ENCODE measurements at places on chromosomes 1 and 21.
A peak's percentile ranks its signal among the peaks of the same experiment; 100 is the strongest.

DNA sequence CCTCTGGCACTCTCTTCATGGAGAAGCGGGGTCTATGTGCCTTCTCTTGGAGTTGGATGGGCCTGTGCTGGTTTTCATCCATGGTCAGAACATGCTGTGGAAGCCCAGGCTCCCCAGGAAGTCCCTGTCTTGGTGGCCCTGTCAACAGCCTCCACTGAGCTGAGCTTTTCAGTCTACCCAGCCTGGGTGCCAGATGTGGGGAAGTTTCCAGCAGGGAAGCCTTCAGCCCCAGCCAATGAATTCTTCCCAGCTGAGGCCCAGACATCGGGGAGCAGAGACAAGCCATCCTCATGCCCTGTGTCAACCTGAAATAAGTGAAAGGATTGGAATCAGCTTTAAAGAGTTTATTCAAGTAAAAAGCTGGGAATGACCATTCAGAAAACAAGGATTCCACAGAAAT is 75.1 kb upstream of the PGBD5 start:
- DNase-seq, result no peak

GRCh38 chr1:195495720-195496635 is 1112.3 kb downstream of the KCNT2 start:
- no peak for DNase-seq

GRCh38 chr1:53368314-53369033 is 40.6 kb upstream of the LRP8 start:
- DNase-seq, result no peak

DNA sequence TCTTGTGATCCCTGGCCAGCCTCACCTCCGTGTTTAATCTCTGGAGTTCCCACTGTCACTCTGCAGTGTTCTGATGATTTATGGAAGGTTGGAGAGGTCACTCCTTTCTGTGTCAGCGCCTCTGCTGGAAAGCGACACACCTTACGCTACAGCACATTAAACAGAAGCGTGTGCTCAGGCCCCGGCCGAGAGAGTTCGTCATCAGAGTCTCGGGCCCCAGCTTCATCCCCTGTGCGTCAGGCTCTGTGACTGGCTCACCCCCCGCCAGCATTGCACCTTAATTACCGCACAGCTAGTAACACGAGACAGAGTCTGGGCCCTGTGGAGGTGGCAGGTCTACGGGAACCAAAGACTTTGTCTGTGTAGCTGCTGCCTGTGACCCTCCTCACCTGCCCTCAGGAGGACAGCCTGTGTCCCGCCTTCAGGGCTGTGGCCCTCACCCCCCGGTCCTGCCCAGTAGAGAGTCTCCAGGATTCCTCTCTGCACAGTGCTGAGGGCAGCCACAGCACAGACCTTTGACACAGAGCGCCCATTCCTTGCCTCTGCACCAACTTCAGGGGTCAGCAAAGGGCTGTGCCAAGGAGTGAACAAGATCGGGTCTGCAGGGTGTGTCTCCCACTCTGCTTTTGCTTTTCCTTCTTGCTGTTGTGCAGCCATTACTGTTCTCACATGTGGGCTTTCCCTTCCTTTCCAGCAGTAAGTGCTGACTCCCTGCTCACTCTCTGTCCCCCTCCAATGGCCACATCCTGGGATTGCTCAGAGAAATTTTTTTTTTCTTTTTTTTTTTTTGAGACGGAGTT is 157.6 kb downstream of the PGBD5 start:
- DNase-seq, result peak; percentile 64

DNA sequence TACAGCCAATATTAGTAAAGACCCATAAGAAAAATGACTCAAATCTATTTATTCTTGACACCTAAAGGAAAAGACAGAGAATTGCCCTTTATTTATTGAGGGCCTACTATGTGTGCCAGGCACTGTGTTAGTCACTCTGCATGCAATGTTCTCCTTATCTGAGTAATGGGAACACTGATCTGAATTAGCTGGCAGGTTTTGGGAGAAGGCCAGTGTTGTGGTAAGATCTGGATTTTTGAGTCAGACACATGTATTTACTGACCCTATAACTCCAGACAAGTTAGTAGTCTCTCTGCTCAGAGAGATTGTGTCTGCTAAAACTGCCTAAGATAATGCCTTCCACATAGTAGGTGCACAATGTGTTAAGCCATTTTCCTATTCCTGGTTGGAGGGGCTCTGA is 17.3 kb downstream of the LCE4A start:
- no peak for DNase-seq

DNA sequence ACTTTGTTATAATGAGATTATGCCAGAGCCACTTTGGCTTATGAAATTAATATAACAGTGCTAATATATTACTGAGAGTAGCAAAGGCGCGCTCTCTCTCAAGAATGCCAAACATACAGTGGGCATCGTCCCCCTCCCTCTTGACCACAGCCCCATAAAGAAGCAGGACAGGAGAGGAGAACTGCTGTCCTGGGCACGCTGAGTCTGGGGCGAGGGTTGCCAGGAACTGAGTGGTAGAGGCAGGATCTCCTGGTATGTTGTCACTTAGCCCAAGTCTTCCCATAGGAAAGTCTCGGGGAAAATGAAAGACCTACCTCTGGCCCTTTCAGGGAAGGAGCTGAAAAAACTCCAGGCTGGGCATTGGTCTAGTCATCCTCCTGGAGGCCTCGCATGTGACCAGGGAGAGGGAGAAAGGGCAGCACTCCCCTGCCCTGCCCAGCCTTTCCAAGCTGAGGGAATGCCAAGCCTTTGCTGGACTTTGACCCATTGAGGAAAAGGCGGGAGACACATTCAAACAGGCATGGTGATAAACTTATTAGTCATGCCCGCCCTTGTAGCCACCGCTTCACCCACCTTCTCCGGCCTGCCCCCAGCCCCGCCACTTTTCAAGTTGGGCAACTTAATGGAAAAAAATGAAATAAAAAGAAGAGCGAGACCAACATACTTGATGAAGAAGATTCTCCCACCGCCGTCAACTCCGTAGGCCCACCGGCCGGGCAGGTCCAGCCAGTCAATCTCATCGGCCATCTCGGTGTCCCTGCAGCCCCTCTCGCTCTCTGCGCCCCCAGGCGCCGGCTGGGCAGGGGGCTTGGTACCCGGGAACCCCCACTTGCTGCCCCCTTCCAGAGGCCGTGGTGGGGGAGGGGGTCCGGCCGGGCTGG is 17.4 kb upstream of the PLEKHA6 start:
- DNase-seq, result no peak

GRCh38 chr1:239922778-239923522 is 168.7 kb upstream of the FMN2 start:
- no peak for DNase-seq

DNA sequence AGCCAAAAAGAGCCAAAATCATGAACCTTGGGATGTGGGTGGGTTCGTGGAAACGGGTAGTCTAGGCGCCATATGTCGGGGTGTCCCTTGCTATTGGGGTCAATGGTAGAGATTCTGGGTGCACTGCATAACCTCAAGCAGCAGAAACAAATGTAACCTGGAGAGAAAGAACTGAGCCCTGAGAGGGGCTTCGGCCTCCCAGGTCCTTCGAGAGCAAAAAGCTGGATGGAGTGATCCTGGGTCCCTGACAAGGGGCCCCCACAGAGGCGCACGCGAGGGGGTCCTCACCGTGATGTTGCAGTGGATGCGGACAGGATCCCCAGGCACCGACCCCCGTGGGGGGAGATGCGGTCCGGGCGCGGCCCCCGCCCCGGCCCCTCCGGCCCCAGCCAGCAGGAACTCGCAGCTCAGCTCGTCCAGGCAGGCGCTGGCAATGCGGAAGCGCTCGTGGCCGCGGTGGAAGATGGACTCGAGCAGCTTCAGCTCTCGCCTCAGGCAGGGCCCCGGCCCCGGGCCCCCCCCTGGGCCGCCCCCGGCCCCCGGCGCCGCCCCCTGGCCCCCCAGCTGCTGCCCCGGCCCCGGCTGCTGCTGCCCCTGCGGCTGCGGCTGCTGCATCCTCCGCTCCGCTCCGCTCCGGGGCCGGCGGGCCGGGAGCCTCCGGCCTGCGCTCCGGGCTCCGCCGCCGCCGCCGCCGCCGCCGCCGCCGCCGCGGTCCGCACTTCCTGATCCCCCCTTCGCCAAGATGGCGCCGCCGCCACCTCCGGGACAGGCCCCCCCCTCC is at the start of gene UBE2Q1:
Gene UBE2Q1 (minus strand): TSS at position 724 of the 781 bp plus-strand sequence. CDS start 109 bp downstream, at position 615.
- peak; percentile 51 for DNase-seq

All from erythroblast (primary cell).